ENCODE measurements at places on chromosomes 11 and 22. TPM values are rescaled to one million over a fixed set of nuclear protein-coding genes. Genes with fewer than 3 reads are reported as not detected.

Gene TRIM49
- polyA plus RNA-seq, result not detected

Gene VSIG10L2
- polyA plus RNA-seq, result 0.28 TPM

Gene CALCA
- not detected for polyA plus RNA-seq

Gene TYR
- polyA plus RNA-seq, result not detected

Gene P2RX3
- 5.4 TPM for polyA plus RNA-seq

Gene C11orf16
- polyA plus RNA-seq, result not detected

Gene PDGFB
- polyA plus RNA-seq, result 18.3 TPM

Gene RASD2
- polyA plus RNA-seq, result 20.8 TPM

Gene TREH
- 0.19 TPM for polyA plus RNA-seq

Gene IFITM1
- polyA plus RNA-seq, result 12.2 TPM

Gene CARD18
- not detected for polyA plus RNA-seq

Gene KCNK4
- polyA plus RNA-seq, result not detected

Gene SH3BP1
- polyA plus RNA-seq, result 10.5 TPM

Gene C11orf97
- not detected for polyA plus RNA-seq

Gene FXYD2
- 1.5 TPM for polyA plus RNA-seq

Gene PTPRCAP
- 1.1 TPM for polyA plus RNA-seq

Gene GRIK4
- polyA plus RNA-seq, result 0.23 TPM

Gene YPEL1
- 18.6 TPM for polyA plus RNA-seq

All from forelimb muscle (tissue), 1 donor.